ENCODE measurements at places on chromosomes 12 and 14.

DNA sequence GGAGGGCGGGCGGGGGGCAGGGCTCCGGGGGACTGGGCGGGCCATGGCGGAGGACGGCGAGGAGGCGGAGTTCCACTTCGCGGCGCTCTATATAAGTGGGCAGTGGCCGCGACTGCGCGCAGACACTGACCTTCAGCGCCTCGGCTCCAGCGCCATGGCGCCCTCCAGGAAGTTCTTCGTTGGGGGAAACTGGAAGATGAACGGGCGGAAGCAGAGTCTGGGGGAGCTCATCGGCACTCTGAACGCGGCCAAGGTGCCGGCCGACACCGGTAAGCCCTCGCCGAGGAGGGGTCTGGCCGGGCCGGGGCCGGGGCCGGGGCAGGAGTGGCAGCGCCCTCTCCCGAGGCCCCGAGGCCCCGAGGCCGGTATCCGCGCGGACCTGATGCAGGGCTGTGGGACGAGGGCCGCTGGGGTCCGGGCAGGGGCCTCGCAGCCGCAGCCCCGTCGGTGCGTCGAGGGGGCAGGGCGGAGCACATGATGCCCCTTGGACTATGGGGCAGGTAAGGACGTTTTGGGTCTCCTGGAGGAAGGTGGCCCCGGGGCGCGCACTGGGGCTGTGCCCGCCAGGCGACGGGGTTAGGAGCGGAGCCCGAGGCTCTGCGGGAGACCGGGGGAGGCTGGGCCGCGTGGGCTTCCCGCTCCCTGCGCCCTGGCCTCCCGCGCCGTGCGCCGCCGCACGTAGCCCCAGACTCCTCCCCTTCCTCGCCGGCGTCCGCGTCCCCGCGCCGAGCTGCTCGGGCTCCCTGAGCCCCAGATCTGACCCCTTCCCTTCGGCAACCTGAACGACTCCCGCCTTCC lies at the start of gene TPI1:
Gene TPI1, plus strand, starts transcription at position 119 of the 798 bp plus-strand sequence. Its CDS starts 36 bp downstream, at position 155.
- DNase-seq: peak; percentile 60

DNA sequence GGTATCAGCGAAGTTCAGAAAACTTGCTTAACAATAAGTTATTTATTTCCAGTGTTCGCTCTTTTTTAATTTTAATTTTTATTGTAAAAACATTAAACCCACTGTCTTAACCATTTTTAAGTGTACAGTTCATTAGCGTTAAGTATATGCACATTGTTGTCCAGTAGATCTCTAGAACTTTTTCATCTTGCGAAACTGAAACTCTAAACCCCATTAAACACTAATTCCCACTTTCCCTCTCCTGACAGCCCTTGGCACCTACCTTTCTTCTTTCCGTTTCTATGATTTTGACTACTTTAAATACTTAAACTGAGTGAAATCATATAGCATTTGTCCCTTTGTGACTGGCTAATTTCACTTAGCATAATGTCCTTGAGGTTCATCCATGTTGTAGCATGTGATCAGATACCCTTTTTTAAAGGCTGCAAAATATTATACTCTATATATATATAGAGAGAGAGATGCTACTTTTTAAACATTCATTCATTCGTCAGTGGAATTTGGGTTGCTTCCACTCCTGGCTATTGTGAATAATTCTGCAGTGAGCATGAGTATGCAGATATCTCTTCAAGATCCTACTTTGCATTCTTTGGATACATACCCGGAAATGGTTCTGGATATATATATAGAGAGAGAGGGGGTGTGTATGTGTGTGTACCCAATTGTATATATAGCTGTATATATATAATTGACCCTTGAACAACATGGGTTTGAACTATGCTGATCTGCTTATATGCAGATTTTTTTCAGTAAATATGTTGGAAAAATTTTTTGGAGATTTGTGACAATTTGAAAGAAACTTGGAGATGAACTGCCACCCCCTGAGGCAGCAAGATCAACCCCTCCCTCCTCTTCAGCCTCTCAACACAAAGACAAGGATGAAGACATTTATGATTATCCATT lies 74.7 kb upstream of the EVL start:
- no peak for DNase-seq

GRCh38 chr12:104653730-104654664 lies 197.2 kb downstream of the CHST11 start:
- DNase-seq: no peak

DNA sequence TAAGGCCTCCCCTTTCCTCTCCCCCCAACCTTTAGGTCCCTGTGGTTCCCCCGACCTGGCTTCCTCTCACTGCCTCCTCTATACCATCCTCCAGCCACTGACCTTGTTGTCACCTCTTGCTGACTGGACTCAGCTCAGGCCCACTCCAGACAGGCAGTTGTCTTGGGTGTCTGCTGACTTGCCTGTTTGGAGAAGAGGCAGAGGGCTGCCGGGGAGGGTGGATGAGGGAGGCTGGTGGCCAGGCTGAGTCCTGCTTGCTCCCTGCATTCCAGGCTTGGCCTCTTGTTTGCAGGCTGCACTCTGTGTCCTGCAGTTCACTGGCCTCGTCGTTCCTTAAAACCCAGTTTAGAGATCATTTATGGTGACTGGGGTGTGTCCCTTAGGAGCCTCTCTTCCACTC lies 31.0 kb upstream of the RD3L start:
- DNase-seq: no peak

DNA sequence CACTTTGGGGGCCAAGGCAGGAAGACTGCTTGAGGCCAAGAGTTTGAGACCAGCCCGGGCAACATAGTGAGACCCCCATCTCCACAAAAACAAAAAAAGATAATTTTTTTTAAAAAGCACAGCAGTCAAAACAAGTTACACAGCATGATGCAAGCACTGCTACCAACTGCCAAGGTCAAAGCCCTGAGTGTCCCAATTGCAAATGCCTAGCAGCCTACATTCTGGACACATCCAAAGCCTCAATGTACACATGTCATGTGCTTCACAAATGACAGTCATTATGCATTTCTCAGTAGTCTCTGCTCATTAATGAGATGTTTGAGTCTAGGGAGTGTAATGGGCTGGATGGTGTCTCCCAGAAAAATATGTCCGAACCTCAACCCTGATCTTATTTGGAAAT lies 113.7 kb upstream of the CCND2 start:
- DNase-seq: no peak

GRCh38 chr12:101650346-101651117 lies 46.9 kb upstream of the CHPT1 start:
- no peak for DNase-seq

GRCh38 chr14:90453401-90453951 lies 56.6 kb downstream of the CALM1 start:
- DNase-seq: peak; percentile 81

GRCh38 chr12:81542065-81543010 lies 216.8 kb downstream of the PPFIA2 start:
- no peak for DNase-seq

- DNase-seq: no peak
Measured at GRCh38 chr12:115922952-115923564, 354.4 kb downstream of the MED13L start.

- no peak for DNase-seq
Measured at GRCh38 chr12:113862590-113863454, 103.3 kb downstream of the RBM19 start.

DNA sequence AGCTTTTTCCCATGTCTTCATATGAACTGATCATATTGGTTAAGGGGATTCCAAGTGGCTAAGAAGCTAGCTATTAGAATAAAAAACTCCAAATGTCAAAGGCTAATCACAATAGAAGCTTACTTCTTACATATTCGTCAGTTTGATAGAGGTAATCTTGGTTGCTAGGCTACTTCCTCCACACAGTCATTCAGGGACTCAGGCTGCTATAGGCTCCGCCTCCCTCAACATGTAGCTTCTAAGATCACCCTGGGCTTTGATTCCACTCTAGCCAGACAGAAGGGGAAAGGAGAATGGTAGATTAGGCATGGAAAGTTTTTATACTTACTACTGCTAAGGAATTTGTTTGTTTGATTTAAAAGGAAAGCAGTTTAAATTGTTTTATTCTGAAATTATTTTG lies 207.9 kb downstream of the EFCAB11 start:
- DNase-seq: no peak

DNA sequence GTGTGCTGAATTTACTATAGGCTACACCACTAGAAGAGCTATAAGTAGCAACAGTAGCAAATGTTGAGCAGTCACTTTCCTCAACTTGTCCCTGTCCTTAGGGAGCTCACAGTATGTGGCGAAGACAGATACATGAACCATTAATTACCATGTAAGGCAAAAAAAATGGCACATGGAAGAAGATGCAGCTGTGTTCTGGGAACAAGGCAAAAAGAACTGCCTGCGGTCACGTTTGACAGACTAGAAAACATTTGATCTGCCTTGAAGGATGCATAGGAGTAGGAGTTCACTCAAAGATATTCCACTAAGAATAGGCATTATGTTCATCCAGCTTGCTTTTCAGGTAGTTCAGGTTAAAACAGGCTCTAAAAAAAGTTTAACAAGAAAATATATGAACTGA lies 46.5 kb upstream of the IFNG-AS1 start:
- no peak for DNase-seq

DNA sequence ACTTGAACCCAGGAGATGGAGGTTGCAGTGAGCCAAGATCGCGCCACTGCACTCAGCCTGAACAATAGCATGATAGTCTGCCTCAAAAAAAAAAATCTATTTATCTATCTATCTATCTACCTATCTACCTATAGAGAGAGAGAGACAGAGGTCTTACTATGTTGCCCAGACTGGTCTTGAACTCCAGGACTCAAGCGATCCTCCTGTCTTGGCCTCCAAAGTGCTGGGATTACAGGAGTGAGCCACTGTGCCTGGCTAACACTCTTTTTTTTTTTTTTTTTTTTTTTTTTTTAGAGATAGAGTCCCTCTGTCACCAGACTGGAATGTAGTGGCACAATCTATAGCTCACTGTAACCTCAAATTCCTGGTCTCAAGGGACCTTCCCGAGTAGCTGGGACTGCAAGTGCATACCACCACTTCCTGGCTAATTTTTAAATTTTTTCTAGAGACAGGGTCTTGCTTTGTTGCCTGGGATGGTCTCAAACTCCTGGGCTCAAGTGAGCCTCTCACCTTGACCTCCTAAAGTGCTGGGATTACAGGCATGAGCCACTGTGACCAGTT lies 1.9 kb downstream of the FAM186A start:
- no peak for DNase-seq

GRCh38 chr12:9244894-9245293 lies 36.7 kb upstream of the PZP start:
- DNase-seq: no peak

GRCh38 chr12:75041472-75041871 lies 168.2 kb downstream of the KCNC2 start:
- no peak for DNase-seq

- DNase-seq: no peak
Measured at GRCh38 chr12:126910570-126910969, 1356.4 kb upstream of the TMEM132C start.

DNA sequence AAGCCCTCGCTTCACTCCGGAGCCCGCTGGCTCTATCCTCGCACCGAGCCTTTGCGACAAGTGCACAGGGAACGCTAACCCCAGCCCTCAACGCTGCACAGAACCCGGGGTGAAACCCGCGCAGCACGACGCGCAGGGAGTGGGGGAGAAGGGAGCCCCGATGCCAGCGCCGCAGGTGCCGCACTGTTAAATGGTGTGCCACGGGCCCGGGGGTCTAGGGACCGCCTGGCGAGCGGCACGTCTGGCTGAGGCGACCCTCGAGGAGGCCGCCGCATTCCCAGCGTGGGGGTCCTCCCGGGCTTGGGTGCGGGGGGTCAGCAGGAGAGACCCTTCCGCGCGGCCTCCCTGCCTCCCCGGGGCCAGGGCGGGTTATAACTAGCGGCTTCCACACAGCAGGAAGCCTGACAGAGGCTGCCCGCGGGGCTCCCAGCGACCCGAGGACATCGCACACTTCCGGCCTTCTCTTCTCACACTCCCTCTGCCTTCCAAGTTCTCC lies 23.8 kb upstream of the LRTM2 start:
- no peak for DNase-seq

GRCh38 chr12:38588624-38589305 lies 272.2 kb downstream of the ALG10B start:
- no peak for DNase-seq

DNA sequence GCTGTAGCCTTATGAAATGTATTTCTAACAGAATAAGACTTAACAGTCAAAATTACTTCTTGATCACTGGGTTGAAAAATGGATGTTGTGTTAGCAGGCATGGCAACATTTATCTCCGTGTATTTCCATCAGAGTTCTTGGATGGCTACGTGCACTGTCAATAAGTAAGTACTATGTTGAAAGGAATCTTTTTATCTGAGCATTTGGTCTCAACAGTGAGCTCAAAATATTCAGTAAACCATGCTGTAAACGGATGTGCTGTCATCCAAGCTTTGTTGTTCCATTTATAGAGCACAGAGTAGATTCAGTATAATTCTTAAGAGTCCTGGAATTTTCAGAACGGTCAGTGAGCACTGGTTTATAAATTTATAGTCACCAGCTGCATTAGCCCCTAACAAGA lies 15.5 kb downstream of the SCAF11 start:
- no peak for DNase-seq

Measured in substantia nigra (tissue), 51 donors.